ENCODE measurements at places on chromosomes 2 and 18. TPM values are rescaled to one million over a fixed set of nuclear protein-coding genes. Genes with fewer than 3 reads are reported as not detected.

DNA sequence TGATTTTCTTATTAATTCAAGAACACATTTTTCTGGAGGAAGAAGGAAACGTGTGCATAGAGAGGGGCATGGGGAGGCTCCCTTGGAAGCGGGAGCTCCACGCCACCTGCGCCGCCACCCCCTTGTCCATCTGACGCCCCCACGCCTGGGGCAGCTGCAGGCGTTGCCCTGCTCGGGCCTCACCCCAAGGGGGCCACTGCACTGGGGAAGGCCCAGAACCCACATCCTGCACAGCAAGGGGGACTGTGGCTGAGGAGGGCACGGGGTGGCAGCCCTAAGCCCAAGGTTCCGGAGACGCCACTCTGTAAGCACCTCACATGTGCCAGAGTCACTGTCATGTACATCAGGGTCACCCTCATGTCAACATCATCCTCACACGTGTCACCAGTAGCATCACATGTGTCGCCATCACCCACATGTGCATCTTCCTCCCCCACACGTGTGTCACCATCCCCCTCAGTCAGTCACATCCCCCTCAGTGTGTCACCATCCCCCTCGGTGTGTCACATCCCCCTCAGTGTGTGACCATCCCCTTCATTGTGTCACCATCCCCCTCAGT, 486.7 kb upstream of the SALL3 start:
- H3K36me3 ChIP-seq, result no peaks in the 10 kb centered on the region
- no peak for DNase-seq
- H3K27me3 ChIP-seq, result no peaks in the 10 kb centered on the region
- H3K4me3 ChIP-seq, result no peak overlapping the region

The EVX2 gene
- not detected for total RNA-seq

The STARD6 gene
- total RNA-seq, result not detected

- no peaks in the 10 kb centered on the region for H3K27me3 ChIP-seq
- H3K27ac ChIP-seq, result no peak overlapping the region
- no peak for DNase-seq
- no peaks in the 10 kb centered on the region for H3K4me1 ChIP-seq
These were observed 632.1 kb downstream of the SOCS6 start for GRCh38 chr18:70920840-70921374.

DNA sequence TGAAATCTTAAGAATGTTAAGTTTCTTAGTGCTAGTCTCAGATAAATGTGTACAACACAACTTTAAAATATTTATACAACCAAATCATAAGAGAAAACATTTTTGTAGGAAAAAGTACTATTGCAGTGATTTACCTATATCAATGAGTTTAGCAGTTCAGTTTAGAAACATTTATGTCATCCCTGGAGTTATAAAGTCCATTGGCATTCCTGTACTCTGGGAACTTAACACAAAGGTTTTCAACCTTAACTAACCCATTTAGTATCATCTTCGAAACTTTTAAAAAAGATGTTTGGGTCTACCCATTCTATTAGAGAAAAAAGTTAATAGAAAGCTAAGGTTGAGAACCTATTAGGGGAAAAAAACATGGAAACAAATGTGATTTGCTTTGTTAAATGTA, 10.9 kb downstream of the AFTPH start:
- no peak overlapping the region for H3K4me3 ChIP-seq
- H3K27ac ChIP-seq, result no peak overlapping the region
- no peaks in the 10 kb centered on the region for H3K4me1 ChIP-seq
- H3K27me3 ChIP-seq, result no peaks in the 10 kb centered on the region
- no peak for DNase-seq
- no peaks in the 10 kb centered on the region for H3K36me3 ChIP-seq

GRCh38 chr2:230772156-230772555, 59.5 kb downstream of the CAB39 start:
- H3K36me3 ChIP-seq, result no peaks in the 10 kb centered on the region
- H3K27me3 ChIP-seq, result no peaks in the 10 kb centered on the region
- no peaks in the 10 kb centered on the region for H3K4me1 ChIP-seq
- DNase-seq, result no peak

The MLPH gene
- total RNA-seq, result 17.0 TPM

DNA sequence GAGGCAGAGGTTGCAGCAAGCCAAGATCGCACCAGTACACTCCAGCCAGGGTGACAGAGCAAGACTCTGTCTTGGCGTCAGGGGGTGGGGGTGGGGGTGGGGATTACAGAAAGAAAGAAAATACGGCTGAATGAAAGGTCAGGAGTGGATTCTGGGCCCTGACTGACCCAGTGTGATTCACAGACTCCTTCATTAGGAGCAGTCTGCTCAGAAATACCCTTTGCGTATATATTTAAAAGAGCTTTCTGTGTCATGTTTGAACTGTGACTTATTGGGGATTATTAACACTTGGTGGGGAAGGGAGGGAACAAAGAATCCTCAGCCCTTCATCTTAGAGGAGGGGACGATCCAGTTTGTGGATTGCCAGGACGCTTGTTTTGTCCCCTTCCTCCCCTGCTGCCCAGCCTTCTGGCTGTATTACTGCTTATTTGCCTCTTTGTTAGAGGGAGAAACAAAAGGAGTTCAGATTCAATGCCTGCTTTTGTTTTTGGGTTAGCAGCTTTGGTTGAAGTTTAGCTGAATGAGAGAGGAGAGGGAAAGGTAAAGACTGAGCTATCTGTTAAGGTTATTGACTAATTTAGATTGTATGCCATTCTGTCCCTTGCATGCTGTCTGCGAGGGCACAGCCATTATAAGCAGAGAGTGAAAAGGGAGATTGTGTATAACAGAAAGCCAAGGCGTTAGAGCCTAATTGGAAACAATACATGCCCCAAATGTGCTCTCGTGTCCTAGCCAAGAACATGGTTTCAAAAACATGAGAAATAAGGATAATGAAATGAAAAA, 118.3 kb downstream of the FMNL2 start:
- no peak overlapping the region for H3K4me3 ChIP-seq
- no peaks in the 10 kb centered on the region for H3K36me3 ChIP-seq
- no peak for DNase-seq
- peaks cover 13% of the 10 kb centered on the region for H3K4me1 ChIP-seq
- H3K27ac ChIP-seq, result peak overlapping the region; percentile 77

DNA sequence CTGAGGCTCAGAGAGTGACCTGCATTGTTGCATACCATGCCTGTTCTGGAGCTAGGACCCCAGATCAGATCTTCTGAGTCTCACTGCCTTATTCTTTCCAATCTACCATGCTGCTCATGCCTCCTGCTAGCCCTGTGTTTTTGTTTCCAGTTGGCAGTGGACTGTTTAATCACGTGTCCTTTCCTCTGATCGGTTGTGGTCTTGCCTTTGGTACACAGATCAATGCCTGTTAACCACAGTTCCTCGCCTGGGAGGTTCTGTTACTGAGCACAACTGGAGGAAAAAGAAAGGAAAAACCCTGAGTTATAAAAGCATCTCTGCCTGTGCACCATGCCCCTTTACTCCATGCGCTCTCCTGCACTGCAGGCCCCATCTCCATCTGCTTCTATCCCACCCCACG, 329.1 kb downstream of the SETBP1 start:
- H3K27me3 ChIP-seq, result no peaks in the 10 kb centered on the region
- no peak overlapping the region for H3K27ac ChIP-seq
- no peak overlapping the region for H3K4me3 ChIP-seq
- H3K36me3 ChIP-seq, result no peaks in the 10 kb centered on the region
- no peaks in the 10 kb centered on the region for H3K4me1 ChIP-seq
- no peak for DNase-seq

The NHEJ1 gene
- 22.7 TPM for total RNA-seq

The ASXL3 gene
- 1.3 TPM for total RNA-seq

The MARCHF4 gene
- 2.9 TPM for total RNA-seq

DNA sequence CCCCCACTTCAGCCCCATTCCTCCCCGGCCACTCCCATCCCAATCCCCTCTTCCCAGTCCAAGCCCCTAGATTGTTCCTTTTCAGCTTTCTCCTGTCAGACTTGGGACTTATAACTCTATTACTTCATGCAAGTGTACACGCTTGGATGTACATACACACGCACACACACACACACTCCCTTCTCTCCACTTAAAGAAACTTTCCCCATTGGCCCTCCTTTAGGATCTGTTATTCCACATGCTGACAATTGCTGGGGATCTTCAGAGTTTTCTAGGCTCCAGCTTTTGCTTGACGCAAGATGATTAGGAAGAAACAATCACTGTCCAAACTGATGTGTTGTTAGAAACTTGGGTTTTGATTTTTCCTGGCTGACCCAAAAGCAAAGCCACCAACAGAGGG, 75.4 kb downstream of the CDK15 start:
- H3K27me3 ChIP-seq, result no peaks in the 10 kb centered on the region
- H3K27ac ChIP-seq, result no peak overlapping the region
- no peaks in the 10 kb centered on the region for H3K36me3 ChIP-seq
- DNase-seq, result no peak
- no peak overlapping the region for H3K4me3 ChIP-seq
- no peaks in the 10 kb centered on the region for H3K4me1 ChIP-seq

- H3K27ac ChIP-seq, result no peak overlapping the region
- no peak overlapping the region for H3K4me3 ChIP-seq
- no peaks in the 10 kb centered on the region for H3K36me3 ChIP-seq
These were observed 23.7 kb downstream of the ICA1L start for GRCh38 chr2:202847693-202848524.

DNA sequence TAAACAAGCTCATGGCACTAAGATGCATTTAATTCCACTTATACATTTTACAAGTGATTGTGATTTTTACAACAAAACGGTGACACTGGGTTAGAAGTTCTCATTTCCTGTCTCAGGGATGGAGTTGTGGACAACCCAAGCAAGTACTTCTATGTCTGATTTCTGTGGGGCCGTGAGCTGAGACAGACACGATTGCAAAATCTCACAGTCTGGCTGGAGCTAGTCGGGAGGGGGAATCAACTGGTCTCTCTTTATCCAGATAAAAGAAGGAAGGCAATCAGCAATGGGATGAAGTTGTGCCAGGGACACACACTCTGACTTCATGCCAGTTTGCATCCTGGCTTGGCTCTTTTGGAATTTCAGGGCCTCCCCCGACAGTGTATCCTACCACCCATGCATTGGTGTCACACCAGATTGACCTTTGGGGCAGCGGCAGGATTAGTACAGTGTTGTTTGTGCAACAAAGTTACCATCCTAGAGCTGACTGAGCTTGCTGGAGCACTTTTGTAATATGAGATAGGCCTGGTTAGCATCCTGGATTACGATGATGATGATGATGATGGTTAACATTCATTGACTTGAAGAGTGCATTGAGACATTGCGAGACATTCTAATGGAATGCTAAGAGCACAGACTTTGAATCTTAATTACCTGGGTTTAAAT, 98.8 kb downstream of the CTAGE1 start:
- H3K4me3 ChIP-seq, result no peak overlapping the region
- no peak for DNase-seq
- no peak overlapping the region for H3K27ac ChIP-seq
- no peaks in the 10 kb centered on the region for H3K36me3 ChIP-seq
- H3K4me1 ChIP-seq, result no peaks in the 10 kb centered on the region

The HOXD9 gene
- not detected for total RNA-seq

GRCh38 chr2:134668821-134669220, 50.0 kb downstream of the TMEM163 start:
- no peaks in the 10 kb centered on the region for H3K27me3 ChIP-seq
- H3K4me3 ChIP-seq, result no peak overlapping the region
- peak; percentile 33 for DNase-seq
- no peaks in the 10 kb centered on the region for H3K36me3 ChIP-seq
- H3K4me1 ChIP-seq, result peaks cover 7% of the 10 kb centered on the region

- H3K27me3 ChIP-seq, result no peaks in the 10 kb centered on the region
- H3K27ac ChIP-seq, result no peak overlapping the region
- no peaks in the 10 kb centered on the region for H3K36me3 ChIP-seq
- DNase-seq, result no peak
These were observed 125.0 kb downstream of the ETAA1 start for GRCh38 chr2:67522148-67522547.

DNA sequence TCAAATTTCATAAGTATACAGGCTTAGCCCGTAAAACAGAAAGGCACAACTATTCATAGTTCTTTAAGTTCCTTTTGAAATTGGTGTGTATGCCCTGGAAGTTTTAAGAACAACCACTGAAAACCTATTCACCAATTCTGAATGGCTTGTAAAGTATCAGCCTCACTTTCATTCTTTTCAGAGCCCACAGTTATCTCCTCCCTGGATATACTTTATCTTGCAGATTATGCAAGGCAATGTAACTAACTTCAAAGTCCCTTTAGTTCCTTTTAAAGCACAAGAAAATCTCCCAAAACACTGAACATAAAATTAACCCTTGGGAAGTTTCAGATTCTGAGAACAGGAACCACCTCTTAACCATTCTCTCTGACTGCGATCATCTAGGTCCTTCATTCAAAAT, 1.1 kb downstream of the STRN start:
- no peaks in the 10 kb centered on the region for H3K36me3 ChIP-seq
- DNase-seq, result no peak
- H3K4me3 ChIP-seq, result peak overlapping the region; percentile 92
- H3K4me1 ChIP-seq, result peaks cover 19% of the 10 kb centered on the region

The CCDC150 gene
- 31.9 TPM for total RNA-seq

DNA sequence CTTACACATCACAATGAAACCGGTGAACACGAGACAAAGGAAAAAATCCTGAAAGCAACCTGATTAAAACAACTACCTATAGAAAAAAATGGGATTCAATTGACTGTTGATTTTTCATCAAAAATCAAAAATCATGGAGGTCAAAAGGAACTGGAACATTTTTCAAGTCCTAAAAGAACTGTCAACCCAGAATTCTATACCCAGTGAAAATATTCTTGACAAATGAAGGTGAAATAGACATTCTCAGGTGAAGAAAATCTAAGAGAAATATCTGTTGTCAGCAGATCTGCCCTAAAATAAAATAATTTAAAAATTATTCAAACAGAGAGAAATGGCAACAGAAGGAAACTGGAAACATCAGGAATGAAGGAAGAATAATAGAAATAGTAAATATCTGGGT, 38.9 kb downstream of the GAREM1 start:
- no peak for DNase-seq
- no peak overlapping the region for H3K27ac ChIP-seq
- H3K4me1 ChIP-seq, result no peaks in the 10 kb centered on the region
- no peaks in the 10 kb centered on the region for H3K36me3 ChIP-seq
- no peaks in the 10 kb centered on the region for H3K27me3 ChIP-seq

The B3GNT7 gene
- total RNA-seq, result 73.1 TPM

The RGPD3 gene
- total RNA-seq, result 0.17 TPM

- no peaks in the 10 kb centered on the region for H3K27me3 ChIP-seq
- H3K36me3 ChIP-seq, result no peaks in the 10 kb centered on the region
- H3K27ac ChIP-seq, result no peak overlapping the region
- H3K4me3 ChIP-seq, result no peak overlapping the region
These were observed 11.2 kb upstream of the PUM2 start for GRCh38 chr2:20361893-20362292.

- no peak overlapping the region for H3K4me3 ChIP-seq
- H3K4me1 ChIP-seq, result no peaks in the 10 kb centered on the region
- no peaks in the 10 kb centered on the region for H3K27me3 ChIP-seq
- no peaks in the 10 kb centered on the region for H3K36me3 ChIP-seq
- H3K27ac ChIP-seq, result no peak overlapping the region
These were observed 222.0 kb downstream of the TMEM182 start for GRCh38 chr2:102983786-102984185.

- H3K4me3 ChIP-seq, result no peak overlapping the region
- no peaks in the 10 kb centered on the region for H3K36me3 ChIP-seq
- no peak for DNase-seq
- H3K4me1 ChIP-seq, result no peaks in the 10 kb centered on the region
- no peak overlapping the region for H3K27ac ChIP-seq
These were observed 144.1 kb downstream of the CDC42EP3 start for GRCh38 chr2:37527361-37527760.

The EPB41L3 gene
- total RNA-seq, result 12.8 TPM

- DNase-seq, result no peak
- no peak overlapping the region for H3K27ac ChIP-seq
- H3K4me1 ChIP-seq, result no peaks in the 10 kb centered on the region
- no peak overlapping the region for H3K4me3 ChIP-seq
- H3K27me3 ChIP-seq, result no peaks in the 10 kb centered on the region
- H3K36me3 ChIP-seq, result peaks cover 11% of the 10 kb centered on the region
These were observed 47.8 kb downstream of the SMAD2 start for GRCh38 chr18:47882641-47883040.

- H3K36me3 ChIP-seq, result no peaks in the 10 kb centered on the region
- peaks cover 3% of the 10 kb centered on the region for H3K4me1 ChIP-seq
- H3K27me3 ChIP-seq, result no peaks in the 10 kb centered on the region
- H3K4me3 ChIP-seq, result no peak overlapping the region
These were observed 45.2 kb downstream of the NCK2 start for GRCh38 chr2:105789745-105790460.

All from H1 (cell line).